WTC11 (cell line): ENCODE measurements at places on chromosomes 4 and X.

GRCh38 chr4:152534541-152535359 lies 1.1 kb downstream of the FBXW7 start:
- H3K27ac ChIP-seq: no peak overlapping the region
- H3K36me3 ChIP-seq: peaks cover 14% of the 10 kb centered on the region
- peaks cover 32% of the 10 kb centered on the region for H3K4me1 ChIP-seq
- peak; percentile 41 for DNase-seq
- peak overlapping the region; percentile 92 for H3K4me3 ChIP-seq

DNA sequence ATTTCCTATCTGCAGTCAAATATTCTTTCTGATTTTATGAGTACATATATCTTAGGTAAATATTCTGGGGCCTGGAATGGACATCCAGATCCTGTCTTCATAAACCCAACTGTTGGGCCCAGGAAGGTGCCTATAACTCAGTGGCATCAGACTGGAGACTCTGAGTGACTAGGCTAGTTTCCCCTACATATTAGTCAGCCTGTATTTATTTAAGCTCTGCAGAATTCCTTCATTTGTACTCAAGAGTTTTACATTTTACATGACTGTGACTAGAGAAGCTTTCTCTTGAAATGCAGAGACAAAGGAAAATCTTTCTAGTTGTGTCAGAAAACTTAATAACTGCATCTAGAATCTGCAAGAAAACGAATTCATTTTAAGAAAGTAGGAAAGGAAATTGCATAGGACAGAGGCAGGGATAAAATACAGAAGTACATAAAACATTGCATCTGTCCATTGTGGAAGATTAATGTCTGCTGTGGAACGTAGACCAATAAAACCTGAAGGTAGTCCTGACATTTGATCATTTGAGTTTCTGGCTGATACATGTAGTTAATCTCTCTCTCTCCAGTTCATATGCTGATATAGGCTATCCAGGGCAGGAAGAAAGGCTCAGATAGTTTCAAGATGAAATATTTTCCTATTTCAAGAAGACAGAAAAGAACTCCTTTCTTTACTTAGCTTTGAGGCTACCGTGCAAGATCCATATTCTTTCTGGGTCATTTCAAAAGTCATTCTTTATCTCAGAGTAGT lies 78.2 kb downstream of the OPHN1 start:
- H3K27me3 ChIP-seq: no peaks in the 10 kb centered on the region
- DNase-seq: no peak
- H3K4me1 ChIP-seq: peaks cover 12% of the 10 kb centered on the region
- H3K36me3 ChIP-seq: no peaks in the 10 kb centered on the region

DNA sequence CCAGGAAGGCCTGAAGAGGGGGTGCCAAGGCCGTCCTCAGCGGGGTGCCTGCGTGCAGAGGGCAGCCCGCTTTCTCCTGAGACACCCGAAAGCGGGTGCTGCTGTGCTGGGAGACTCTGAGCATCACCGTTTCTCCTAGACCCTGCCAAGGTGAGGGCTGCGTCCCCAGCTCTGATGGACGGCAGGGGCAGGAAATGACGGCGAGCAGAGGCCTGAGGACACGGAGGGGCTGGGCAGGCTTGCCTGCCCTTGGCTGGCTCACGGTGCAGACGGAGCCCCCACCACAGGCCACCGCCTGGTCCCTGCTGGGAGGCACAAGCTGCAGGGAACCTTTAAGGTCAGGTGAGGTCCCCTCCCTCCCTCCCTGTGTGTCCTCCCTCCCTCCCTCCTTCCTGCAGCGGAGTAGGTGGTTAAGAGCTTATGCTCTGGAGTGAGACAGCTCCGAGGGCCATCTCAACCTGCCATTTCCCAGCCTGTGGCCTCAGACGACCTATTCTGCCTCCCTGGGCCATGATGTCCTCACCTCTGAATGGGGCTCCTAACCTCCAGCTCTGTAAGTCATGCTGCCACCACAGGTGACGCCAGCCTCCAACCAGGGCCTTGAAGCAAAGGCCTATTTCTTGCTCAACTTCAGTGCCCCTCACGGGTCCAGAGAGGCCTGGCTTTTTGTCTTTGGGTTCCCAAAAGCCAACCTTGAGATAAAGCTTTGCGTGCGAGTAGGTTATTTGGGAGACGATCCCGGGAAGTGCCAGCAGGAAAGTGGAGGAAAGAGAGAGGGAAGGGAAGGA lies 54.2 kb upstream of the GRPEL1 start:
- no peak overlapping the region for H3K4me3 ChIP-seq
- no peaks in the 10 kb centered on the region for H3K4me1 ChIP-seq

DNA sequence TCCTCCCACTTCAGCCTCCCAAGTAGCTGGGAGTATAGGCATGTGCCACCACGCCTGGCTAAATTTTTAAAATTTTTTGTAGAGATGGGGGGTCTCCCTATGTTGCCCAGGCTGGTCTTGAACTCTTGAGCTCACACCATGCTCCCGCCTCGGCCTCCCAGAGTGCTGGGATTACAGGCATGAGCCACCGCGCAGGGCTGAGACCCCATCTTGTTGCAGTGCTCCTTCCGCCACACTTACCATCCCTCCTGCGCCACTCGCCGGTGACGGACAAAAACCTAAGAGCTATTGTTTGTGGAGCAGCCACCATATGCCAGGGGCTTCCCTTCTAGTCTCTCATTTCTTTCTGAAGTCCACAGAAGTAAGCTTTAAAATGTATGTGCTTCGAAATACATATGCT lies 34.5 kb downstream of the NSG1 start:
- H3K4me3 ChIP-seq: no peak overlapping the region
- no peaks in the 10 kb centered on the region for H3K27me3 ChIP-seq
- DNase-seq: no peak
- H3K4me1 ChIP-seq: peaks cover 35% of the 10 kb centered on the region

GRCh38 chr4:122091836-122092405 lies 60.2 kb upstream of the BLTP1 start:
- peaks cover 14% of the 10 kb centered on the region for H3K27me3 ChIP-seq
- H3K36me3 ChIP-seq: no peaks in the 10 kb centered on the region
- H3K4me1 ChIP-seq: no peaks in the 10 kb centered on the region
- no peak overlapping the region for H3K4me3 ChIP-seq
- no peak for DNase-seq

DNA sequence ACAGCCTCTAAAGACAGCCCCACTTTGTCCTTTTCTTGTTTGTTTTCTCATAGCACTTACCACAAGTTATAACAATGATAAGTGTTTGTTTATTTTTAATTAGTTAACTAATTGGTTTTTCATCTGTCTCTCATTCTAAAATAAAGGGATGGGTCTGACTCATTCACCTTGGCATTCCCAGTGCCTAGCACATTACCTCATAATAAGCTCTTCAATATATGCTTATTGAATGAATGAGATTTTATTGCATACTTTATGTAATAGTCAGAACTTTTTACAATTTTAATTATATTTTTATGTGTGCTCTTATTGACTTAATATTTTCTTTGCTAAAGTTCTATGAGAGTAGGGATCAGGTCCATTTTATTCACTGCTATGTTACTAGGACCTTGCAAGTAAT lies 22.8 kb upstream of the PRKG2 start:
- no peaks in the 10 kb centered on the region for H3K36me3 ChIP-seq
- H3K4me3 ChIP-seq: no peak overlapping the region
- H3K27ac ChIP-seq: no peak overlapping the region
- H3K4me1 ChIP-seq: no peaks in the 10 kb centered on the region
- no peaks in the 10 kb centered on the region for H3K27me3 ChIP-seq

DNA sequence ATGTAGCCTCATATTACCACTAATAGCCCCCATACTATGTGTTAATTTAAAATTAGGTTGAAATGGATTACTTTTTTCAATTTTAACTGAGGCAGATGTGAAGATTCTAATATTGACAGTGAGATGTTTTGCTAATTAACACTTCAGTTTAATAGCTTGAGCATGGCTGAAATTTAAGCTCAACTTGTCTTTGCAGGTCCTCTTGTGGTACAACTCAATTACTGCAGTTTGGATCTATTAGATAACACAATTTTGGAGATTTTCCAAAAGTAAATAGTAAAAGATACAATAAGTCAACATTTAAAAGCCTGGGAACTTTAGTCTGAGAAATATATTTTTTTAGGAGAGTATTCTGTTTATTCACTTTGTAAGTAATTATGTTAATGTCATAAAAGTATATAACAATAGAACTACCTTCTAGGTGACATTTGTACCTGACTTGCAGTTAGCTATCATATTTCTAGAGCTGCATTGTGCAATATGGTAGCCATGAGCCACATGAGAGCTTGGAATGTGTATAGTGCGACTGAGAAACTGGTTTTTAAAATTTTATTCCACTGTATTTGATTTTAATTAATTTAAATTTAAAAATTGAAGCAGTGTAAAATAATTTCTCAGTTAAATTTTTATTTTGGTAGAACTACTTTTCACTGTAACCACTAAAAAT lies 73.1 kb upstream of the FMR1 start:
- no peak overlapping the region for H3K27ac ChIP-seq
- H3K4me3 ChIP-seq: no peak overlapping the region
- no peaks in the 10 kb centered on the region; the same call in 1 of the 2 replicates for H3K27me3 ChIP-seq
- peaks cover 20% of the 10 kb centered on the region for H3K36me3 ChIP-seq
- no peaks in the 10 kb centered on the region for H3K4me1 ChIP-seq

DNA sequence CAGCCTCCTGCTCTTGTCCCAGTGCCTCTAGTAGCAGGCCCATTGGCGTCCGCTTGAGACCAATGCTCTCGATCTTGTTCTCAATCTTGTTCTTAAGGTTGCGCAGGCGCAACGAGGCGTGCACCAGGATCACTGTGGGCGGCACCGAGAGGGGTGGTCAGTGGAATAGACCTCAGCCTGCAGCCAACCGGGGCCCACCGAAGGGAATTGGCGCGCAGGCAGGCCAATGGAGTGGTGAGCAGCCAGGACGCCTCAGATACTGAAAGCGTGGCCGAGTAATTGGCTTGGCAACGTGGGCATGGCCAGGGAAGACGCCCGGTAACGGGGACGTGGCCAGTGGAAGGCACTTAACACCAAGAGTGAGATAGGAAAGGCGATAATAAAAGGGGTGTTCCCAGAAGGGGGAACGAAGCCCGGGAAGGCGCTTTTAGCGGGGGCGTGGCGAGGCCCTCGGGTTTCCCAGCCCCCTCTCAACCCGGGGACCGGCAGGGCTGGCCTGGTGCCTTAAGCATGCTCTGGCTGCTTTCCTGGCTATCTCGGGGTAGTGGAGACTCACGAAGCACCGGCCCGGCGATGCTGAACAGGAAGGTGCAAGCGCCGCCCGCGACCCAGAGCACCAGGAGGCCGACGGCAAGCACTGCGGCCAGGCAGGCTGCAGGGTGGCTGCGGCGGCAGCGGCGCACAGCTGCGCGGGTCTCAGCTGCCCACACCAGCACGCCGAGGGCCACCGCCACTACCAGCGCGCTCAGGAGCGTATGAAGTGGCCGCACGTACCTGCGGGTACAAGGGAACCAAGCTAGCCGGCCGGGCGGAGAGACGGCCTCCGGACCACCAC lies 1.7 kb downstream of the PRAF2 start:
- peaks cover 11% of the 10 kb centered on the region for H3K4me1 ChIP-seq
- H3K4me3 ChIP-seq: peak overlapping the region; percentile 83
- peak overlapping the region; percentile 95 for H3K27ac ChIP-seq

GRCh38 chr4:15542760-15543159 lies 73.1 kb downstream of the CC2D2A start:
- no peak overlapping the region for H3K27ac ChIP-seq
- no peak overlapping the region for H3K4me3 ChIP-seq
- H3K27me3 ChIP-seq: no peaks in the 10 kb centered on the region

DNA sequence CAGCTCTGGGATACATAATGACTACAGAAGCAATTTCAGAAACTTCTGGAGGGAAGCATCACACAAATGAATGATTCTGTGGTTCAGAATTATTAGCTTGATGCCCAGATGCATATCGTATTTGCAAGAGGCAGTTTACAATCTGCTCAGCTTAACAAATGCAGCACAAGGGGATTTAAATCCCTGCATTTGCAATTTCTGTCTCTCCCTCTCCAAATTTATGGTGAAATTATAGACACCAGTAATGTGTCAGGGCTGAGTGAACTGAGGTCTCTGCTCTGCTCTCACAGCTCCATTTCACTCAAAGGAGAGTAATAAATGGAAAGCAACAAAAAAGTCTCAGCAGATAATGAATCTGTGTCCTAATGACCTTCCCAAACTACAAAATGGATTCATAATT lies 80.2 kb downstream of the TMEM156 start:
- H3K27me3 ChIP-seq: no peaks in the 10 kb centered on the region
- H3K36me3 ChIP-seq: no peaks in the 10 kb centered on the region
- DNase-seq: no peak
- peaks cover 3% of the 10 kb centered on the region; the same call in 1 of the 2 replicates for H3K4me1 ChIP-seq

GRCh38 chrX:136162827-136163570 lies 15.7 kb downstream of the FHL1 start:
- no peaks in the 10 kb centered on the region for H3K36me3 ChIP-seq
- peak; percentile 63 for DNase-seq
- peak overlapping the region; percentile 28; the same call in 1 of the 2 replicates for H3K27ac ChIP-seq
- H3K27me3 ChIP-seq: no peaks in the 10 kb centered on the region
- peaks cover 35% of the 10 kb centered on the region for H3K4me1 ChIP-seq

GRCh38 chr4:172011196-172011595 lies 198.0 kb downstream of the GALNTL6 start:
- H3K27me3 ChIP-seq: peaks cover 17% of the 10 kb centered on the region
- no peak for DNase-seq
- H3K4me3 ChIP-seq: peak overlapping the region; percentile 41; the same call in 1 of the 2 replicates
- peaks cover 21% of the 10 kb centered on the region for H3K36me3 ChIP-seq
- H3K4me1 ChIP-seq: peaks cover 41% of the 10 kb centered on the region

DNA sequence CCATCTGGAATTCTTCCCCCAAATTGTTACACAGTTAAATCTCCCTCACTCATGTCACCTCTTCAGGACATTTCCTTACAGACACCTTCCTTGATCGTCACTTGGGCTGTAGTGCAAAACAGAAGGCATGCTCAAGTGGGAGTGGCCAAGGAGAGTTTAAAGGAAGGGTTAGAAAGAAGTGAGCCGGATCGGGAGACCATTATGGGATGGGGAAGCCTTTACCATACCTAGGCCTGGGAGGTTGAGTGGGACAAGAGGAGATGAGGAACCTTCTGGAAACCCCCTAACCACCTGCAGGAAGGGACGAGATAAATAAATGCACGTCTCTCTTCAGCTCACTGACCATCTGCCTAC lies 102.7 kb downstream of the UCHL1 start:
- DNase-seq: no peak
- peaks cover 35% of the 10 kb centered on the region for H3K4me1 ChIP-seq
- peaks cover 86% of the 10 kb centered on the region for H3K27me3 ChIP-seq
- H3K27ac ChIP-seq: no peak overlapping the region
- H3K4me3 ChIP-seq: peak overlapping the region; percentile 61
- H3K36me3 ChIP-seq: no peaks in the 10 kb centered on the region

DNA sequence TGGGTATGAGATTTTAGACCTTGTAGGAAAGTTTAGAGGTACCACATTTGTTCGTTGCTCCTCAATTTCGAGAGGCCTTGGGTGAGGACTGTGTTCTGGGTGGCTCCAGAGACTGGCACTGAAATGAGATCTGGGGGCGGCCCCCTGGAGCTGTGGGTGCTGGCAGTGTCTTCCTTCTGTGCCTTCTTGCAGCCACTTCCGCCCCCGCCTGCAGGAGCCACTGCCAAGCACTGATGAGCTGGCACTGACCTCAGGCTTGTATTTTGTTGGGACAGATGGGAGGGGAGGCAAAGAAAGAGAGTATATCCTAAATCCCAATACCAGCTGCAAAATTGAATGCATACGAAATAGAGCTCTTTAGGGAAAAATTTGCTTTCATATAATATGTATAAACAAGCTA lies 64.5 kb upstream of the CLDN34 start:
- no peak overlapping the region for H3K4me3 ChIP-seq
- no peak overlapping the region for H3K27ac ChIP-seq
- H3K27me3 ChIP-seq: no peaks in the 10 kb centered on the region
- H3K36me3 ChIP-seq: peaks cover 5% of the 10 kb centered on the region
- H3K4me1 ChIP-seq: peaks cover 14% of the 10 kb centered on the region
- DNase-seq: no peak
